ENCODE measurements at places on chromosomes 5 and 9. TPM values are rescaled to one million over a fixed set of nuclear protein-coding genes. Genes with fewer than 3 reads are reported as not detected.

CKS2 gene
- total RNA-seq: 132 TPM

DNA sequence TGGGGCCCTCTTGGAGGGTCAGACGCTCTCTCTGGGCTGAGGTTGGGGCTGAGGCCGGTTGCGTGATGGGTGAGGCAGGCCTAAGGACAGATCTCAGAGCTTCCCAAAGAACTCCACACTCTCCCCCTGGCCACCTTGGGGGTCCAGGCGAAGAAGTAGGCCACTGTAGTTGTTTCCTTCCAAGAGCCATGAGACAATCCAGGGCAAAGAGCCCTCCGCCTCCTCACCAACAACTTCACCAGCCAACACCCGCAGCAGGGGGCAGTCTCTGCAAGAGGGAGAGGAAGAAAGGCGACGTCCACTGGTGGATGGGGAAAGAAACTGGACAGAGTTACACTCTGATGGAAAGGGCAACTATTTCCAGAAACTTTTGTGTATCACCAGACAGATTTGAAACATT lies 10.7 kb downstream of the SLC35A4 start:
- no peak for DNase-seq

GRCh38 chr5:3535414-3536211 lies 60.0 kb upstream of the IRX1 start:
- no peak for DNase-seq

- no peak for DNase-seq
Observed at GRCh38 chr9:81771571-81771970, 82.2 kb upstream of the TLE1 start.

DNA sequence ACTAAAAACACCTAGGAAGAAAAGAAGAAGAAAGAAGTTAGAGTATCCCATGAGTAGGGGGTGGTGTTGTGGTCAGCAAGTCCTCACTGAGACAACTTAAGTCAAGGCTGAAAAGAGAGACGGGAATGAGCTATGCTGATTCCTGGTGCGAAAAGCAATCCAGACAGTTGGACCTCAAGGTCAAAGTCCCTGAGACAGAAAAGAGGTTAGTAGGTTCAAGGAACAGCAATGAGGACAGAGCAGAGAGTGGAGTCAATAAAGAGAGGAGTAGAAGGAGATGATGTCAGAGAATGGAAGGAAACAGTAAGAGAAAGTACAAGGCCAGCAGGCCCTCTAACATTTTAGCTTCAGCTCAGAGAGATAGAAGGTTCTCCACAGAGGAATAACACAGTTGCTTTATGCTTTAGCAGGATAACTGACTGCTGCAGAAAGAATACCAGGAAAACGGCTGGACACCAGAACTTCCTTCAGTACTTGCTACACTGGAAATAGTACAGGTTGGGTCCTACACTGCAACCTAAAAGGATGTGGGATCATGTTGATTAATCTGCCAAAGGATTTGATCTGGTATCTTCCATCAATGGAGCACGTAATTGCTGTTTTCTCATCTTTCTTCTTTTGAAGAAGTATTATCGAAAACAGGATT lies 43.6 kb downstream of the GNAQ start:
- no peak for DNase-seq

DNA sequence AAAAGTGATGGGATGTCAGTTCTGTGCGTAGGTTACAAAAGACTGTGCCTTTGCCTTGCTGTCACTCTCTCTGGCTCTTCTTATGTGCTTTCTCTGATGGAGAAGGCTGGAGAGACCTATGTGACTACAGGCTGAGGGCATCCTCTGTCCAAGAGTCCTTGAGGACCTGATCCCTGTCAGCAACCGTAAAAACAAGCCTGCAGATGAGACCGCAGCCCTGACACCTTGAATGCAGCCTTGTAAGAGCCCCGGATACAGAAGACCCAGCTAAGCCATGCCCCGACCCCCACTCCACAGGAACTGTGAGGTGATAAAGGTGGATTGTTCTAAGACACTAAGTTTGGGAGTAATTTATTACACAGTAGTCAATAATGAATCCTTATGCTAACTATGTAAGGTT lies 32.6 kb upstream of the FRRS1L start:
- DNase-seq: no peak

Measured in Panc1 (cell line).